H9 (cell line): ENCODE measurements at places on chromosomes 7 and 10.

DNA sequence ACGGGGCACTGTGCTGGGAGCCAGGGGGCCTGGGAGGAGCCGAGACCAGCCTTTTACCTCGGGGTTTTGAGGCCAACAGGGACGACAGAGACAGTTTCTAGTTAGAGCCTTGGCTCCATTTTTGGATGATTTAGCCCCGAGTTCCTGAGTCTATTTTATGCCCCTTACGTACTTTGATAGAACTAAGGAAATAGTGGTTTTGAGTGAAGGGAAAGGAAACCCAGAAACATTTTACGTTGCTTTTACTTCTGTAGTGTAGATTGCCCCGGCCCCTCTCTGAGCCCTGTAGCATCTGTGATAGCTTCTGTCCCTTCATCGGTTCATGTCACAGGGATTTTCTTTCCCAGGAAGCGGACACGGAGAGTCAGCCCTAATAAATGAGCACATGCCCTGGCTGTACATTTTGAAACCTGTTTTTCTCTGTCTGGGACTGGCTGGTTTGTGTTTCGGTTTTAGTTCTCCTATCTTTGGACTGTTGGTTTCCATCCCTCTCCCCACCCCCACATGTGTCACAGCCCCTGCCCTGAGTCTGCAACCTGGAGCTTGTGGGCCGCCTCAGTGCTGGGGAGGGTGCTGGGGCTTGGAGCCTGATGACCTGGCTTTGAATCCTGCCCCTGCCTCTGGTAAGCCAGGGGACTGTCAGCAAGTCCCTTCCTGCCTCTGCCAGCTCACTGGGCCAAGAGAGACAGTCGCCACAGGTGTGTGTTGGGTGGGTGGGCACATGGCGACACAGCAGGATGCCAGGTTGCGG is 6.9 kb upstream of the ORAI2 start:
- no peak for DNase-seq

- no peak for DNase-seq
Observed at GRCh38 chr7:17952387-17952786, 12.1 kb upstream of the SNX13 start.

DNA sequence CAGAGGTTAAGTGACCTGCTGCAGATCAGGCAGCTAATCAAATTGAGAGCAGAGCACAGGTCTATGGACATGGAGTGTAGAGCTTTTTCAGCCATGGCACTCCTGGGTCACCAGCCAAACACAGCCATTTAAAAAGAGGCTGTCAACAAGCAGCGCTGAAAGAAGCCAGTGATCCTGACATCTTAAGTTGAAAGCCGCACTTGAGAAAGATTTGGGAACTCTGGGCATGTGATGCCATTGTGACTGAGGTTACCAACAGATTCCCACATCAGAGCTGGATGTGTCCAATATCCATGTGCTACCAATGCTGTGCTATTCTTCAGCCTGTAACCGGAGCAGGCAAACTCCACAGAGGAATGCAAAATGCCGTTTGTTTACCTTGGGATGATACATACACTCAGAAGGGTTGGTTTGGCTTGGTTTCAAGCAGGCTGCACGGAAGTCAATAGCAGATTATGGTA is 56.2 kb upstream of the ABLIM1 start:
- no peak for DNase-seq

DNA sequence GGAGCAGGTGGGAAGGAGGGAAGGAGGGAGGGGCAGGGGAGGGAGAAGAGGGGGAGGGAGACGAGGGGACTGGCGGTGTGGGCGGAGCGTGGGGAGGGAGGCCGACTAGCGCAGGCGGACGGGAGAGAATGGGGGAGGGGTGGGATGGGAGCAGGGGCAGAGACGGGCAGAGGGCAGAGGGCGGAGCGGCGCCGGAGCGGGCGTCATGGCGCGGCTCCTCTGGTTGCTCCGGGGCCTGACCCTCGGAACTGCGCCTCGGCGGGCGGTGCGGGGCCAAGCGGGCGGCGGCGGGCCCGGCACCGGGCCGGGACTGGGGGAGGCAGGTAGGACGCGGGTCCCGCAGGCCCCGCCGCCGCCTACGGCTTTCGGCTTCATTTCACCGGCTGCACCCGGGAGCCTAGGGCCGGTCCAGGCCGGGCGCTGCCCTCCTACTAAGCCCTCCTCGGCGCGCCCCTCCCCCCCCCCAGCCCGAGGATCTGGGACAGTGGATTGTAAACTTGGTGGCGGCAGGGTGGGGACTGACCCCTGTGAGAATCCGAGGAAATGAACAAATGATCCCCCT is at the start of gene MSRB2:
MSRB2 (plus strand) TSS at position 176 of the 562 bp plus-strand sequence; CDS start at position 206, 30 bp downstream.
- DNase-seq, result peak; percentile 96

DNA sequence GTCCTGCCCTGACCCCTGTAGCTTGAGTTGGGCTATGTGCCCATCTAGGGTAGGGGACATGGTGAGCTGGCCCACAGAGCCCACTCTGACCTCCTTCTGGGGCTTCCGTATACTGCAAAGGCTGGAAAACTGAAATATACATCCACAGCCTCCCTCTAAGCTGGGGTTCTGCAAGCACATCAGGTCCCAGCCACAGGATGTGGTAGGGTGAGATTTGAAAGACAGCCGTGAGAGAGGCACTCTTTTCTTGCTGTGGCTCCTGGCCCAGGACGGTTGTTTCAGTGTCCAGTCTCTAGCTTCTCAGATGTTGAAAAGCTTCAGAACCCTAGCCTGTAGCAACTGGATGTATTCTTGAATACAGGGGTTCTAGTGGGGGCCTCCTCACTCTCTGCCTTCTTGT is 60.1 kb upstream of the ADRB1 start:
- no peak for DNase-seq

DNA sequence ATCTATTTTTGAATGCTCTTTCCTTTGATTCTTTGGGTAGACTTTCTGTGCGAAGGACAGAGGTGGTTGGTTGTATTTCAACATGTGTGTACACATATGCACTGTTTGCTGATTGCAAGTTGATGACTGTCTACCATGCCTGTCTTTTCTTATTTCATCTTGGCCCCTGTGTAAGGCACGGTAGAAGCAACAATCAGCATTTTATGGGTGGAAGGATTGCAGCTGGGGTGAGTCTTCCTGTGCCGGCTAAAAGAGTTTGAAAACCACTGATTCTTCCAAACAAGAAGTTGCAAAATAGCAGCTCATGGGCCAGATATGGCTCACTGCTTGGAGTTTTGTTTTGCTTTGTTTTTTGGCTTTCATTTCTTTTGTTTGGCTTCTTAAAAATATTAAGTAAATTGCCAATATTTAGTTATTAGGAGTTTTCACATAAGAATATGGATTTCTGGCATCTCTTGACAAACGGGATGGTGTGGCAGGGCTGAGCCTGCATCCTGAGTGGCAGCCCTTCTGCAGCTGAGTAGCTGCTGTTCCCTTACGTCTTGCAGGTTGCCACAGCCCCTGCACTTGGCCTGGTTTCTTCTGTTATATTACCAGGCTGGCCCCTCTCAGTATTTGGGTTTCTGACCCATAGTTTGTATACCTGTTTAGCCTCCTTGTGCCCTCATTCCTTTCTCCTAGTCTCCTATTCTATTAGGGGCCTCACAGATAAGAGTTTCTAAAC is 7.2 kb downstream of the ZNF862 start:
- no peak for DNase-seq

- DNase-seq, result peak; percentile 94
Observed at GRCh38 chr7:151123822-151124464, 37.7 kb downstream of the AGAP3 start.

DNA sequence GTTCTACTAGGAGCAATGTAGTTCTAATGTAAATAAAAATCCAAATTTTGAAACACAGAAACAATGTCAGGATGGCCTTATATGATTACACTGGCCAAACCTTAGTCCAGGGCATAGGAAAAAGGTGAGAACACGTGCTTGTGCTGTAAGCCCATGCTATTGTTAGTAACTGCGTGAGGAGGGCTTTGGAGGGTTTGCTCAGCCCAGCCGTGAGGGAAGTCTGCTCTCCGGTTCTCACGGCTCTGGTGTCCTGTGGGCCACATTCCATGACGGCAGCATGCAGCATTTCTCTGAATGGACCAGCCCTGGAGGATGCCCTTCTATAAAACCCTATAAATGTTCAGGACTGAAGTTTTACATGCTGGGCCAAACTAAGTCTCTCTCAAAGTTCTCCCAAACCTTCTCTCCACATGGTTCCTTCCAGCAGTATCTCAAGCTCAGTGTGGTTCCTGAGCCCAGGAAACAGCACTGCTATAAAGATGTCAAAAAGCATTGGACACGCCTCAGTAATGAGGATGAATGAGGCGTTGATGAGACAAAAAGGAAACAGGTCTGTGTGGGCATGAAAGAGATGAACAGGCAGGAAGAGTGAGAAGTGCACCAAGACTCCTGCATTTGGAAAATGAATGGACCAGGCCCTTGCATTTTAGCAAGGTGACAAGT is 174.8 kb upstream of the CDCA7L start:
- DNase-seq, result no peak

GRCh38 chr10:104256335-104256961 is 1.8 kb downstream of the GSTO1 start:
- DNase-seq, result no peak

GRCh38 chr7:77337456-77337990 is 78.6 kb downstream of the GSAP start:
- no peak for DNase-seq

- peak; percentile 69 for DNase-seq
Observed at GRCh38 chr7:101172005-101172853, 6.9 kb upstream of the VGF start.

GRCh38 chr10:11336722-11337162 is 274.7 kb downstream of the USP6NL start:
- DNase-seq, result no peak

GRCh38 chr10:69839696-69840345 is 38.1 kb downstream of the COL13A1 start:
- no peak for DNase-seq

DNA sequence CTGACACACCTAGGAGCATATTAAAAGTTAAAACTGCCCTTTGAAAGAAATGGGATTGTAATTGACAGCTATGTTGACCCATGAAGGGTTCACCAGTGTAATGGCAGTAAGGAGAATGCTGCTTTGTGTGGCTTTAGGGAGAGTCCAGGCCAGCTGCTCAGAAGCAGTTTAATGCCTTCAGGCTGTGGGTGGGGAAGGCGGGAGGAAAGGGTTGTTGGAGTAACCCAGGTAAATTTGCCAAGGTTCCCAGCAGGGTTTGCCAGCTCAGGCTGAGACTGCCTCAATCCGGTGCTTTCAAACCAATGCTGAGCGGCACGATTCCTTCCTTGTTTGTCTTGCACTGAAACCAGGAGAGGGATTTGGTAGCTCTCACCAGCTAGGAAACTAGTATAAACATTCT is 637.2 kb downstream of the INHBA start:
- DNase-seq, result no peak

DNA sequence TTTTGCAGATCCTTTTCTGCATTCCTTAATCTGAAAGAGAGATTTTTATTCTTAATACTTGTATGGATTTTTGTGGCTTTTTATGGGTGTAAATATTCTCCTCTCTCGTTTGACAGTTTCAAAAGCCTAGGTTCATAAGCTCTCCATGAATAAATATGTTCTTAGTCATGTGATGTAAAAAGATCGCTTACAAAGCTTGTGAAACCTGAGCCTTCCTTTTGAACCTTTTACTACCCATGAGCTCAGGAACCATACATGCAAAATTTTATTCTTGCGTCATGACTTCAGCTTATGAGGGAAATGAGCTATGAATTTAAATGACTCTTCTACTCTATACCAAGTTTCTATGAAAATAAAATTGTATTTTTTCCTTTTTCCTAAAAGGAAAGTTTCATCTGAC is 98.7 kb downstream of the POLL start:
- DNase-seq, result no peak

DNA sequence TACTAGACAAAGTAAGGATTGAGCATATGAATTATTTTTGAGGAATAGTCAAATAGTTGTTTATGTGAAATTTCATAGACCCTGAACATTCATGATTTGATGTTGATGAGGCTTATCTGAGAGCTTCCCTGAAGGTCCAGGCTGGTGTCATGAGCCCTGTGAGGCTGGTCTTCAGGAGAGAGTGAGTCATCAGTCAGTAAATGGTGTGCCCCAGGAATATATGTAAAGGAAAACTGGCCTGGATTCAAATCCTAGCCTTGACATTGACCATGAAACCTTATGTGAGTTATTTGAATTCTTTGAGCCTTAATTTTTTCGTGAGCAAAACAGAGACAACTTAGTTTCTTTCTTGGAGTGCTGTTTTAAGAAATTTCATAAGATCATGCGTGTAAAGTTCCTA is 6.2 kb downstream of the TMEM236 start:
- no peak for DNase-seq

- DNase-seq, result no peak
Observed at GRCh38 chr10:31630861-31631567, 297.6 kb downstream of the ARHGAP12 start.

DNA sequence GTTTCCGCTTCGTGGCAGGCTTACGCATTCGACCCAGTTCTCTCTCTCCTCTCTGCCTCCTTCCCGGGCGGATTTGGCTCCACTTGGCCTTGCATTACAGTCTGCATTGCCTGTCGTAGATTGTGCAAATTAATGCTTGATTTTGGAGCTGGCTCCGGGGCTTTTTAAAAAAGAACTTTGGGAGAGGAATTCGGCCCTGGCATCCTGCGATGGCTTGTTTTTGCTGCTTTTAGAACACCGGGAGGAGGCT is 767 bp downstream of the EIF4EBP2 start:
- no peak for DNase-seq

DNA sequence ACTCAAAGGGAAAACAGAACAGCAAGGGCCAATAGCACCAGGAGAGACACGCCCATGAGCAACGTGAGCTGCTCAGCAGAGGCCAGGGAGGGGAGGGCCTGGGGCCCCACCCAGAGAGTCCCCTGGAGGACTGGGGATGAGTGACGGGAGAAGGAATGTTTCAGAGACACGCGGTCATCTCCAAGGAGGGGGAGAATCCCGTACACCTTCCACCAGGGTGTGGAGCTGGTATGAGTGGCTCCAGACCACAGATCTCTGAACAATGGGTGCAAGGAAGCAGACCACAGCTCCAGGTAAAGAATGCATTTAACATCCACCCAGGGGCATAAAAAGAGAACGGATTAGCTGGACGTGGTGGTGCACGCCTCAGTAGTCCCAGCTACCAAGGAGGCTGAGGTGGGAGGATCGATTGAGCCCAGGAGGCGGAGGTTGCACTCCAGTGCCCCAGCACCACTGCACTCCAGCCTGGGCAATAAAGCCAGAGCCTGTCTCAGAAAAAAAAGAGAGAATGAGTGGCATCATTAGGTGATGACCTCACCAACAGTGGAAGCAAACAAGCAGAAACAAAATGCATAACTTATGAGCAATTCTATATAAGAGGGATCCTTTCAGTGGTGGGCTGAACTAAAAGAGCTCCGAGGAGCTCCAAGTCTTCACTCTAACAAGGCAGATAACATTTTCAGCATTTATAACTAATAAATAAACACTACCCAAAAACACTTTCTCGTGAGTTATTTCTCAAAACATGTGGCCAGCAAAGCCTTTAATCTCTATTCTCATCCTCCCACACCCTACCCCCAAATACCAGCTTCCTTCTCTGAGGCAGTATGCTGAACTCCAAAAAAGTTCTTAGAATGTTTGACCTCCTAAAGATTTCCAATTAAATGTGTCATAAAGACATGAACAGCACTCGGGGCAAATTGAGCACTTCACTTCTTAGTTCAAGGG is 12.5 kb downstream of the PSAP start:
- DNase-seq, result no peak

- DNase-seq, result no peak
Observed at GRCh38 chr7:30936650-30937245, 25.1 kb downstream of the AQP1 start.
